ENCODE measurements at places on chromosomes 5 and 9.

- DNase-seq: no peak
Observed at GRCh38 chr9:136690104-136690805, 3.0 kb upstream of the AGPAT2 start.

- no peak for DNase-seq
Observed at GRCh38 chr5:179438011-179438441, 92.8 kb upstream of the ADAMTS2 start.

GRCh38 chr5:175610381-175610780 is 47.5 kb upstream of the HRH2 start:
- no peak for DNase-seq

DNA sequence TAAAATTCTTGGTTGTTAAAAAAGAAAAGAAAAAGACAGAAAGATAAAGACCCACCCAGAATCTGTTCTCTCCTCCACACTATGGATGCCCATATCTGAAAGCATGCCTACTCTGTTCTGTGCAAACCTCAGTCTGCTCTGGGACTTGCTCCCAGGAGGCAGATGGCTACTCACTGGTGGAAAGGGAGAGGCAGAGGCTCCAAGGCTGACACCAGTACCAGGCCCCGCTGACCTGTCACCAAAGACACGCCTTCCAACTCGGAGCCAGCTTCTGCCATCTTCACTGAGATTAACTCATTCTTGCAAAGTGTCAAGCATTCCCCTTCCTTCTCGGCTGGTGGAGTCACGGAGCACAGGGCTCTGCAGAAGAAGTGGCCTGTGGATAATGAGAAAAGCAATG is 21.6 kb downstream of the SH3TC2 start:
- DNase-seq: no peak

GRCh38 chr9:35816708-35817107 is 1.9 kb upstream of the HINT2 start:
- DNase-seq: no peak

DNA sequence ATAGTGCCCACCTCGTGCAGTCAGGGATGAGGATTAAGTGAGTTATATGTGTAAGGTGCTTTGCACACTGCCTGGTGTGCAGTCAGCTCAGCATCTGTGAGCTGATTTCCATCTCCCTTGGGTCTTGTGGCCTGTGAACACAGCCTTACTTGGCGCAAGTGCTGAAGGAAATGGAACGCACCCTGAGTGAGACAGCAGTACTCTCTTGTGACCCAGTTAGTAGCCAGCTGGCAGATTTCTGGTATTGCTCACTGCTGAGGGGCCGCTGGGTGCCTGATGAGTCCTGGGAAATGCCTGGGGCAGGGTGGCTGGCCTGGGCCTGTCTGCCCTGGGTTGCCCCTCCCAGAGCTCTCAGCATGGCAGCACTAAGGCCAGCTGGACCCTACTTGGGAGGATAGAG is 90.9 kb upstream of the BOD1 start:
- DNase-seq: no peak

GRCh38 chr5:158522776-158523175 is 576.9 kb downstream of the EBF1 start:
- no peak for DNase-seq

DNA sequence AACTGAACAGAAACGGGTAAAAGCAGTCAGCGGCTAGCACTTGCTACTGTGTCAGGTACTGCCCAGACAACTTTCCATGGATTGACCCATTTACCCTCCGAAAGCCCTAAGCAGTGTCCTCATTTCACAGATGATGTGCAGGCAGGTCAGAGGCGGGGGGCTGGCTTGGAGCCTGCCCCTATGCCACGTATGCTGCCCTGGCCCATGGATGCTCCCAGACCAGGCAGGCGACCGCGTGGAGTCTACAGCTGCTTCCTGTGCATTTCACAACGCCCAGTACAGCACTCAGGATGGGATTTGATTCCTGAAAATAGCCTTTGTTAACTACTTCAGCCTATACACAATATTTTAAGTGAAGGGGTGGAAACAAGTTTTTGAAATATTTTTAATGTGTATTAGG is 202.9 kb downstream of the NXNL2 start:
- DNase-seq: no peak

GRCh38 chr9:131769361-131769760 is 29.5 kb upstream of the RAPGEF1 start:
- DNase-seq: no peak

GRCh38 chr9:16612627-16613026 is 257.8 kb downstream of the BNC2 start:
- no peak for DNase-seq

DNA sequence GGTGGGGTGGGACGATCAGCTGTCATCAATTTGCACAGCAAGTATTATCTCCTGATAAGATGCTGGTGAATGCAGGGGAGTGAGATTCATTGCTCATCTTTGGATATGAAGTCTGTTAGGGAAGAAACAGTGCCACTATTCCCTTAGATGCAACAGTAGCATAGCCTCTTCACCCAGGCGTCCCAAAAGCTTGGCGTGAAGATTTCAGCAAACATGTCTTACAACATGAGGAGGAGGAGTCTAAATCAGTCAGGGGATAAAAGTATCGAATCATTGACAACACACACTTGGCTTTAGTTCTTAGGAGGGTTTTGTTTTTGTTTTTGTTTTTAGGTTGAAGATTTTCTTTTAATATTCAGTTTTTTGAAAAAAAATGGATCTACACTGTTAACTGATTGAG is 26.5 kb downstream of the SNX18 start:
- DNase-seq: no peak

GRCh38 chr5:76397200-76397599 is 5.9 kb upstream of the IQGAP2 start:
- no peak for DNase-seq

GRCh38 chr9:137575716-137576411 is 2.9 kb downstream of the DPH7 start:
- no peak for DNase-seq

- no peak for DNase-seq
Observed at GRCh38 chr9:108710424-108710823, 145.4 kb downstream of the ACTL7B start.

- DNase-seq: no peak
Observed at GRCh38 chr5:8396756-8397155, 527.8 kb downstream of the MTRR start.

DNA sequence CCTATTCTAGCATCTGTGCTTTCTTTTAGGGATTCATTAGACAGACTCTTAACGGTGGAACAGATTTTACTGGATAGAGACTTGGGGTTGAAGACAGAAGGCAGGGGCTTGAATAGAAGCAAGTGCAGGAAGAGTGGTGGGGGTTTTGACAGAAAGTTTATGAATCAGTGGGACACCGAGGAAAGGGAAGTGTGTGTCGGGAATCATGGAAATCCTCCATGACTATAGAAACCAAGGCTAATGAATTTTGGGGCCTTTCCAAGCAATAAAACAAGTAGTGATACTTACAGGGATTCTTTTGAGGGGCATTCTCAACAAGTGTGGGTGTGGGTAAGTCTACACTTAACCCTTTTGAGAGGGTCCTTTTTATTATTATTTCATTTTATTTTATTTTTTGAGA is 12.8 kb downstream of the BASP1 start:
- DNase-seq: no peak

GRCh38 chr5:77074745-77075144 is 12.3 kb downstream of the ZBED3 start:
- DNase-seq: no peak

DNA sequence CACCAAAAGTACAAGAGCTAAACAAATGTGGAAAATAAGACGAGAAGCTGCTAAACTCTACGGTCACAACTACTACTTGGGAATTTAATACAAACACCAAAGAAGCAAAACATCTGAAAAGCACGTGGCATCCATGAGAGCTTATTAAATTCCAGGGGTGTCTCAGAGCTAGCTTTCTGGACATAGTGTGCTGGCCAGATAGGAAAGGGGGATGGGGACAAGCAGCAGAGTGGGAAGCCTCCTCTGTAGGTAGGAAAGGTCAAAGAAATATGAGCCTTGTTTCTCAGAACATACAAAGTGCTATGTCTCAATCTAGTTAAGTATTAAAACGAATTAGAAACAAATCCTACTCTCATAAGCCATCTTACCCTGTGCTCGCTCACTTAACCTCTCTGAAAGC is 51.3 kb upstream of the GOLPH3 start:
- no peak for DNase-seq

- no peak for DNase-seq
Observed at GRCh38 chr9:129717991-129718390, 34.9 kb downstream of the PTGES start.

GRCh38 chr5:143011585-143011984 is 241.4 kb downstream of the ARHGAP26 start:
- no peak for DNase-seq

- DNase-seq: no peak
Observed at GRCh38 chr9:129811967-129812363, 9.0 kb downstream of the TOR1B start.

DNA sequence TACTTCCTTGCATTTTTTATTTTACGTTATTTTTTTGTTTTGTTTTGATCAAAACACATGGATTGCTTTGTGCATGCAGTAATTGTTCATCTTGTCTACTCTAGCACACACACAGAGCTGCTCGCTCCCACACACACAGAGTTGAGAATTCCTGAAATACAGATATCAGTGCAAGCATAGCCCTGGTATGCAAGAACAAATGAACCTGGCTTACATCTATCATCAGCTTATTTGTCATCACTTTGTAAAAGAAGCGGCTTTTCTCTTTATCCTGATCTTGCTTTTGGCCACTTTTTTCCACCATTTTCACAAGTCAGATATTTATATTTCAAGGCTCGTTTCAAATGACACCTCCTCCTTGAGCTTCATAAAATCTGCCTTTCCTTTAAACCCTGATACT is 1435.7 kb downstream of the MAT2B start:
- DNase-seq: no peak

GRCh38 chr5:59157068-59157467 is 574.2 kb downstream of the RAB3C start:
- DNase-seq: no peak

GRCh38 chr5:14413331-14413750 is 168.3 kb upstream of the OTULINL start:
- no peak for DNase-seq

DNA sequence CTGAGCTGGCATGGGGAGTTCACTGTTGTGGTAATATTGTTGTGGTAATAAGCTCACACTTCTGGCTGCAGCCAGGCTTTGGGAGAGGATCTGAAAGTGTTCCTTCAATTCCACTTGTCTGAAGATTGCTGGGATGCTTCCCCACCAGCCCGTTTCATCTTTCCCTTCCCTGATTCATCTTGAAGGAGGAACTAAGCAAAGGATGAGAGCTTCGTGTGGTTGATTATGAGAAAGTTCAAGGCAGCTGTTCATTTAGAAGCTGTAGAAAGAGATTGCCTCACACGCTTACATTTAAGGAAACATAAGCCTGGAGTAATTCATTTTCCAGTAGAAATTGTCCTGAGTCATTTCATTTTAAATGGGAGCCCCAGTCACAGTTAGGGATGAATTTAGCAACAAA is 122.4 kb upstream of the GAS1 start:
- no peak for DNase-seq

DNA sequence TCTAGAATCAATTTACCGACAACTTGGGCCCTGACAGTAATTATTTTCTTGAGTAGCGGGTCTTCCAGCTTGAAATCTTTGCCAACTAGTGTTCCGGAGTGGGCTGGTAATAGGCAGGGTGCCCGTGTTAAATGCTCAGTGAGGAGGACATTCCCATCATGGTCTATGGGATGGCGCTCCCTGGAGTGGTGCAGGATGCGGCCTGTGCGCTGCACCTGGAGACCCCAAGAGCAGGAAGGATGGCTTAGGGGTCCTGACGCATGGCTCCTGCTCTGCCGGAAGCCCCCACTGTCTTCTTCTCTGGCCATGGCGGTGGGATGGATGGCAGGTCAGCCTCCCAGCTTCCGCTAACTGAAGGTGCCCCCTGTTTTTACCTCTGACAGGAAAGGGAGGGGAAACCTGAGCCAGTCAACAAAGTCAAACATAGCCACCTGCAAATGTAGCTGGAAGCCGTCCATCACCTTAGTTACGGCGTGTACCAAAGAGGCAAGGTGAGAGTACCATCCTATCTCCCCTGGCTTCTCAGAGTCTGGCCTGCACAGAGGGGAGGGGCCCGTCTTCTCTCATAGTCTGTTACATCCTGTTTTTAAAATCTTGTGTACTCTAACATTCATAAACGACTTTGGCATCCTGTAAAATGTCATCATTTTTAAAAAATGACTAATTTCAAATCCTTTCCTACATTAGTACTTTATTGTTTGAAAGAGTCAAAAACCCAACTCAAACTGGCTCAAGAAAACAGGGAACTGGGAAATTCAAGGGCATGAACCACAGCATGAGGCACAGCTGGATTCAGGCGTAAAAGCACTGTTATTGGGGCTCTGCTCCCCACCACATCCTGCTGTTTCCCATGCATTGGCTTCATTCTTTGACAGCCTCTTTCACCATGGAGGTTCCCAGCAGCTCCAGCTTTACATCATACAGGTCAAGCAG is 28.5 kb upstream of the UNC5A start:
- DNase-seq: no peak

DNA sequence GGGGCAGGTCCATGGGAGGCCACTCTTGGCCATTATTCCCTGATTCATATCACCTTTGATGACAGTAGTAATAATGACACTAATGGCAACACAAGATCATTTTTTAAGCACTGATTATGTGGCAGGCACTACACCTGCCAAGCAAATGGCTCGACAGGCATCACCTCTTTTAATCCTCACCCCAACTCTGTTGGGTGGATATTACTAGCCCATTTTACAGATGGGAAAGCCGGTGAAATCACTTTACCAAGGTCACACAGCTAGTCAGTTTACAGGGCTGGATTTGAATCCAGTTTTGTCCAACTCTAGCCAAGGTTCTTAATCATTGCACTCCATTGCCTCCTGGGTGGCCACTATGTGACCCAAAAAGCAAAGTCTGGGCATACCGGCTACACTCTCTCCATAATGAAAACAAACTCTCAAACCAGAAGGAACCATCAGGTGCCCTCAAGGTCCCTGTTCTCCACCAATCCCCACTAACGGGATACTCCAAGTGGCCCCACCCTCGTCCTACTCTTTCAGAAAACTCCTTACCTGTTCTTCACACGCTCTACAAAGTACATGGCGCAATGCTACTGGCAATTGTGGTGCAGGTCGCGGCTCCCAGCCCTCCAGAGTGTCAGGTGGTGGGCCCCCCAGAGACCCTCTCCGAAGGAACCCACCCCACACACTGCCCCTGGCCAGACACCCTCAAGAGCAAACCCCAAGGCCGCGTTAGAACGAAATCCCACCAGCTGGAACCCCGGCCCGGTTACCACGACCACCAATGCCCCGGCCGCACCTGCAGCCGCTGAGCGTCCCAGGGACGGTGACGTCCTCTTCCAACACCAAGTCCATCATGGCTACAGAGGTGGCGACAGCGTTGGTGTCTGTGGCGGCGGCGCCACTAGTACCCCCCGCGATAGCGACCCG is 572 bp downstream of the CDK5RAP2 start:
- DNase-seq: no peak

DNA sequence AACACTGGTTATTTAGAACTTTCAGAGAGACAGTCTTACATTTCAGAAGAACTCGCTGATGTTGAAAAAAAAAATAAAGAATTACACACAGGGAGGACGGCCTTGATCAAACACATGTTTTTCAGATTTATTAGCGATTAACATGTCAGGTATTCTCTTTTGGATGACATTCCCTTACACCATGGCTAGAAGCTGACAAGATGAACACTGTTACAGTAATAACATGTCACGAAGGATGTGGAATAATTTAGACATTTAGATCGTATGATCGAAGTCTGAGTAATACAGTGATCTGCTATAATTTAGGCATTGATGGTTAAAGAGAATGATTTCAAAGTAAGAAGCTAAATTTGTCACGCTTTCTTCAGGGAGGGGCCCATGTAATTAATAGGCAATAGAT is 24.6 kb upstream of the FBXL7 start:
- no peak for DNase-seq

- no peak for DNase-seq
Observed at GRCh38 chr5:93120051-93120450, 461.0 kb downstream of the NR2F1-AS1 start.
